Right renal cortex interstitium (tissue), 3 donors: ENCODE measurements at places on chromosomes 4 and X.

DNA sequence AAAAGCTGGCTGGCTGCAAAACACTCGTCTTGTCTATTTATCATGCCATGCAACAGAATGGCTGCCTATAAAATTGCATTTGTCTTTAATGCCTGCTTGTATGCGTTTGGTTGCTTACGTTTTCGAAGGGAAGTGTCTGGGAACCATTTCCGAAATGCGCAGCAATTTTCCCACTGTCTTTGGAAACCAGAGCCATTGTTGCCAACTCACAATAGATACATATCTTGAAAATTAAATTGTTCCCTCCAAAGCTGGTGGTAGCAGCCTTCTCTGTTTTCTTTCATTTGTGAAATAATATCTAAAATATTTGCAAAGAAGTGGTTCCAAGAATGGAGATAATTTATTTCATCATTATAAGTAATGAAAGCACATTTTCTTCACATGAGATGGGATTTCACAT lies 53.4 kb downstream of the MAMLD1 start:
- DNase-seq = no peak

GRCh38 chrX:39678914-39679313 lies 418.8 kb downstream of the BCOR start:
- no peak for DNase-seq

DNA sequence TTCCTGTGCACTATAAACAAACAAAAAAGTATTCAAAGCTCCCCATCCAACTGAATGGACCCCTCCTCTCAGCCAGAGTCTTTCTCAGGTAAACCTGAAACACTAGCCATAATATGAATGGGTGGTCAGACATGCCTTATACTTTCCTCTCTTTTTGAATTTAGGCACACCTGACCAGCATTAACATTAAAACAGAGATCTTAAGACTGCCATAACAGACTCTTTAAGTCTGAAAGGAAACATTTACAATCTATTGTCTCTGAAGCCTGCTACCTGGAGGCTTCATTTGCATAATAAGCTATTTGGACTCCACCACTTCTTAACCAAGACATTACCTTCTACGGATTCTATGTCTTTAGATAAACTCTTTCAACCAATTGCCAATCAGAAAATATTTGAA lies 56.9 kb upstream of the SPIN4 start:
- DNase-seq = no peak

DNA sequence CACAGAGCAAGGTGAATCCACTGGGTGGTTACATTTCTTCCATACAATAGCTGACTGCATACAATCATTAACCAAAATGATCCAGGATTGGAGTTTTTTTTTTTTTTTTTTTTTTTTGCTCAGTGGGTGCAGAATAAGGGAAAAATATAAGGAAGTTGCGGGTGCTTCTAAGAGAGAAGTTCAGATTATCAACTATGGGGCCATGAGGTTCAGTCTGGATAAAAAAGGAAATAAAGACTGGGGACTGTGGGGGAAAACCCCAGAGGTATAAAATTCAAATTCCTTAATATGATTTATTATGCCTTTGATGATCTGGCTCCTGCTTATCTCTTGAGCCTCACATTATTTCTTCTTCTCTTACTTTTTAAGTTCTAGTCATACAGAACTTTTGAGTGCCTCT lies 5.9 kb upstream of the EIF1AX start:
- DNase-seq = no peak

- no peak for DNase-seq
These were observed 32.7 kb downstream of the DMD start for GRCh38 chrX:33178690-33179089.

DNA sequence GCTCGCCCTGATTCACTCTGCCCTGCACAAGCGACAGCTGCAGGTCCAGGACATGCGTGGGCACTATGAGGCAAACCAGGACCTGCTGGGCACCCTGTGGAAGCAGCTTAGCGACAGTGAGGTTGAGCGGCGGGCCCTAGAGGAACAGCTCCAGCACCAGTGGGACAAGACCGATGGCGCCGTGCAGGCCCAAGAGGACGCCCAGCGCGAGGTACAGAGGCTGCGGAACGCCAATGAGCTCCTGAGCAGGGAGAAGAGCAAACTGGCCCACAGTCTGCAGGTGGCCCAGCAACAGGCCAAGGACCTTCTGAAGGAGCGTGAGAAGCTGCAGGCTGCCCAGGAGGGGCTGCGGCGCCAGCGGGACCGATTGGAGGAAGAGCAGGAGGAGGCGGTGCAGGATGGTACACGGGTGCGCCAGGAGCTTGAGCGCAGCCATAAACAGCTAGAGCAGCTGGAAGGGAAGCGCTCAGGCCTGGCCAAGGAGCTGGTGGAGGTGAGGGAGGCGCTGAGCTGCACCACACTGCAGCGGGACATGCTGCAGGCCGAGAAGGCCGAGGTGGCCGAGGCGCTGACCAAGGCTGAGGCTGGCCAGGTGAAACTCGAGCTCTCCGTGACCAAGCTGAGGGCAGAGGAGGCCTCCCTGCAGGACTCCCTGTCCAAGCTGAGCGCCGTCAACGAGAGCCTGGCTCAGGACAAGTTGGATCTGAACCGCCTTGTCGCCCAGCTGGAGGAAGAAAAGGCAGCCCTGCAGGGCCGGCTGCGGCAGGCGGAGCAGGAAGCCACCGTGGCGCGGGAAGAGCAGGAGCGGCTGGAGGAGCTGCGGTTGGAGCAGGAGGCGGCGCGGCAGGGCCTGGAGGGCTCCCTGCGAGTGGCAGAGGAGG lies 12.8 kb downstream of the SMIM10L2A start:
- DNase-seq = no peak

DNA sequence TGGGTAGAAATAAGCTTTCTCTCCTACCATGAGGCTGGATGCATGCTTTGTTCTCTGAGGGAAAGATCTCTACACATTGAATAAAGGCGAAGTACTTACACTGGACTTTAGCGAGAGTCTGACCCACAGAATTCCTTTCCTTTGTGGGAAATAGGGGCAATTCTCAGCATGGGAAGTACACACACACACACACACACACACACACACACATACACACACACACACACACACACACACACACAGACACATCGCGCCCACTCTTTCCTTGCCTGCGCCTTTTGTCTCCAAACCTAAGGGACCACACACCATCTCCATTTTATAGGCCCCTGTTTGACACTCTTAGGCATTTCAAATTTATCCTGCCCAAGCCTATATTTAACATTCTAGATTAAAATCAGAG lies 83.8 kb downstream of the LUZP4 start:
- DNase-seq = no peak

DNA sequence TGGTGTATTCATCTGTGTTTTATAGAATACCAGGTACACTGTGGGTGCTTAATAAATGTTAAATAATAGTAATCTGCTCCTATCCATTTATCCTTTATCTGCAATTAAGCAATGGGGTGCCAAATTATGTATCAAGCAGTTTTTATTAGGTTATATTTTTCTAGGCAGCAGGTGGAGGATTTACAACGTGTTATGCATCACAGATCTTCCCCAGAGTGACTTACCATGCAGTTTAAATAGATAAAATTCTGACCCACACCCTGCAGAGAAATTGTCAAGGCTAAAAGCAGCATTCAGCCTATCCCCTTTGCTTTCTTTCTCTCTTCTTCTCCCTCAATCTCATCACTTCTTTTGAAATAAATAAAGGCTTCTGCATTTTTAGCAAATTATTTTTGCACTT lies 306.4 kb downstream of the CXXC4 start:
- no peak for DNase-seq

DNA sequence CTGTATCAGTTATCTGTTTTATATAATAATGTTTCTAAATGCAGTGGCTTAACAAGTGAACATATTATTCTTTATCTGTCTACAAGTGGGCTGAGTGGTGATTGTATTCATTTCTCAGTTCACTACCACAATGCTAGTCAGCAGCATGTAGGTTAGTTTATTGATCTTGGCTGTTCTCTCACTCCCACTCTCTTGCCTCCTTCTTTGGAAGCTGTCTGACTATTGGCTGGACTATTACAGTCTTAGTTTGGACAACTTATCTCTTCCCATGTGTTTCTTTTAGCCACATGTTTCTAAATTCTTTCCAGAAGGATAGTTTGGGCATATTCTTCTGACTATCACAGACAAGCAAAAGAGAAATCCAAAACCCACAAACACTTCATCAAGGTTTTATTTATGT lies 459.5 kb upstream of the AGA start:
- DNase-seq = no peak

GRCh38 chr4:127555106-127555505 lies 77.7 kb upstream of the INTU start:
- DNase-seq = no peak

GRCh38 chr4:21012851-21013331 lies 312.6 kb downstream of the PACRGL start:
- DNase-seq = no peak

GRCh38 chr4:182231080-182231479 lies 12.1 kb upstream of the TENM3 start:
- no peak for DNase-seq

DNA sequence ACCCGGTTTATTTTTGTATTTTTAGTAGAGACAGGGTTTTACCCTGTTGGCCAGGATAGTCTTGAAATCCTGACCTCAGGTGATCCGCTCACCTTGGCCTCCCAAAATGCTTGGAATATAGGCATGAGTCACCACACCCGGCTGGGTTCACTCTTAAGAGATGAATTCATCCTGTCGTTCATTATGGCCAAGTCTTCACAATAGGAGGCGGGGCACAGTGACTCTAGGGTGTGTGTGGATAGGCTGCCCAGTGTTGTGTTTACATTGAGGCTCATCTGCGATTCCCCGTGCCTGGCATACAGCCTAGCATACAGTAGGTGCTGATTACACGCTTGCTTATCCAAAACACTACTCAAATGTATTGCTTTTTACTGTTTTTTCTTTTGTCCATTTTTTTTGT lies 41.3 kb upstream of the IGFBP7 start:
- DNase-seq = no peak

- no peak for DNase-seq
These were observed 106.7 kb upstream of the PRKX start for GRCh38 chrX:3820167-3820566.

DNA sequence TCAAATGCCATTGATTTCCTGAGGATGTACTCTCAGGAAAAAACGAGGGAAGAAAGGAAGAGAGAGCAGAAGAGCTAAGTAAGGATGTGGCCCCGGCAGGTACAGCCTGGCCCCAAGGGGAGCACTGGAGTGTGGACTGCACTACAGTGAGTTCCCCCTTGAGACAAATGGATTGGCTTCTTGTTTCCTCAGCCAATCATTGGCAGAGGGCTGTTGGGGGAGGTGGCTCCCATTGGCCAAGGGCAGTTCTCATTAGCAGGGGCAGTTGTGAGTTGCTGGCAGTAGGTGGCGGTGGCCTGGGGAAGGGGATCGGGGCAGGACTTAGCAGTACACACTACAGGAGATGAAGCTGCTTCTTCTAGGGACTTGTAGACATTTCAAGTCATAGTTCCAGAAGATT lies 24.1 kb upstream of the OCIAD2 start:
- no peak for DNase-seq

- DNase-seq = no peak
These were observed 870 bp downstream of the PDZD4 start for GRCh38 chrX:153829549-153829798.

- no peak for DNase-seq
These were observed 31.2 kb downstream of the PHEX start for GRCh38 chrX:22063284-22063683.
